ENCODE measurements at places on chromosomes 7 and 10.

GRCh38 chr10:95850791-95851190 lies 57.0 kb upstream of the CC2D2B start:
- no peak for DNase-seq

DNA sequence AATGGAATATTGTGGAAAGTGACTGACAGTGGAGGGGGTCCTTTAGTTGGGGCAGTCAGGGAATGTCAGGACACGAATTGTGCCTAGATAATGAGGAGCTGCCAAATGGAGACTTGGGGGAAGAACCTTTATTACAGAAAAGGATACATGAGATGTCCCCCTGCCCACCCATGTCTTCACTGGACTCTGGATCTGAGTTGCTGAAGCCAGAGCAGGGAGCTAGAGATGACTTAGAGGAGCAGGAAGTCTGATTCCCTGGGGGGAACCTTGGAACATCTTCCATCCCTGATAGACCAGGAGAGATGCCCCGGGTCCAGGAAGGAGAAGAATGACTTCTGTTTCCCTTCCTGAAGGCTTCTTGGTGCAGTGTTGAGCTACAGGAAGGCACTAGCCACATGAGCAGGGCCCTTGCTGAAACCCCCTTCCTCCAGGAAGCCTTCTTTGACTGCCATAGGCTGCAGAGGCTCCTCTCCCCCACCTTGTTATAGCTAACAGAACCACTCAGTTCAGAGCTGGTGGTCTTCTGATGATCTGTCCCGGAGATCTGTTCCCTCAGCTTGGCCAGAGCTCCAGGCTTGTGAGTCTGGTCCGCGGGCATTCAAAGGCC lies 747 bp upstream of the NEURL1 start:
- no peak for DNase-seq

DNA sequence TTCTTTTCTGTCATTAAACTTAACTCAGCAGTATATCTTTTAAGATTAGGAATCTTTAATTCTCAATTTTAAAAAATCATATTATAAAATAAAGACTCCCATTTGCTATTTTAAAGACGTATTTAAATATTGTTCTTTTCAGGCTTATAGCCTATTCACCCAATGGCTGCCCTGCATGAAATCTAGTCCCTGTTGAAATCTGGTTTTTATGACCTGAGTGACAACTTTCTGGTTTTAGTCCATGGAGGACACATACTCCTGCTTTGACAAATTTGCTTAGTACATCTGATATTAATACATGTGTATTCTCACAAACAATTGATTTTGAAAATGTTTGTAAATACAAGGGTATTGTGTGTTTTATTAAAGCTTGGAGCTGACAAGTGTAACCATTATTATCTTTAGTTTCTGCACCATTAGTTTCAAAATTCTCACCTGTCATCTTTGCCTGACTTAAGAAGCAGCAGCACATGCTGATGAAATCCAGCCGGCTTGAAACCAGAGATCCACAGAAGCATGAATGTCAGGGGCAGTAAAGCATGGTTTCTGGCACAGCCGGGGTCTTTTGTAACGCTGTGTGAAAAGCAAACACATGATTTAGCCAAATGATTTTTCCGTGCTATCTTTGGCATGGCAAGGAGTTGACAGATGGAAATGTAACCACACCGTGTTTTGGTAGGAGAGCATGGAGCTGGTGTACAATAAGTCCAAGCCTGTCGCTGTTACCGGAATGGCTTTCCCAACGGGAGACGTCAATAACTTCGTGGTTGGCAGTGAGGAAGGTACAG lies 262.8 kb downstream of the DYNC1I1 start:
- no peak for DNase-seq

- DNase-seq, result no peak
Observed at GRCh38 chr10:19728376-19728775, 87.9 kb upstream of the PLXDC2 start.

- peak; percentile 69 for DNase-seq
Observed at GRCh38 chr7:42493436-42494198, 256.6 kb upstream of the GLI3 start.

All from mesendoderm (in vitro differentiated cells).